ENCODE measurements at places on chromosomes 12 and 14.

DNA sequence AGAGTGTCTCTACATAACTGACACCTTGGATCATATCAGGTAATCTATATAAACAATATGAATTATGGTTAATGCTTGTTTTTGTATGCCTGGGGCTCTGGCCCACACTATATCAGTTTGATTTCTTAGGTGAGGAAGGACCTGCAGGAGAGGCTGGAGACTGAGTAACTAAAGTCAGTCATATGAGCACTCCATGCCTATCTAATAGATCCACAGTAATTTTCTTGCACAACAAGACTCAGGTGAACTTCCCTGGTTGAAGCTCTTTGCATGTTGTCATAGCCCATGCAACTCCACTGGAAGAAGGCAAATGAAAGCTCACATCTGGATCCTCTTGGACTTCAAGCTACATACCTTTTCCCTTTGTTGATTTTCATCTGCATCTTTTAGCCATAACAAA, 62.3 kb downstream of the CDK17 start:
- DNase-seq, result no peak

DNA sequence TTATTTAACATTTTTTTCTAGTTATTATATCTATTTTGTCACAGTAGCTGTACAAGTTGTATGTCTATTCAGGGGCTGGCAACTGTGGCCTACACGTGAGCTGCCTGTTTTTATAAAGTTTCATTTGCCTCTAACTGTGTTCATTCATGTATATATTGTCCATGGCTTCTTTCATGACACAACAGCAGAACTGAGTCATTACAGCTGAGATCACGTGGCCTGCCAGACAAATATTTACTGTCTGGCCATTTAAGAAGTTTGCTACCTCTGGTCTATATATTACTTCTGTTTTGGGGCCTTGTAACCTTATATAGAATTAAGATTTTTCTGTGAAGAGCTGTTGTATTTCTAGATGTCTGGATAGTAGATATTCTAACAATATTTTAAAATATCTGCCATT, 37.9 kb downstream of the KIAA0586 start:
- no peak for DNase-seq

DNA sequence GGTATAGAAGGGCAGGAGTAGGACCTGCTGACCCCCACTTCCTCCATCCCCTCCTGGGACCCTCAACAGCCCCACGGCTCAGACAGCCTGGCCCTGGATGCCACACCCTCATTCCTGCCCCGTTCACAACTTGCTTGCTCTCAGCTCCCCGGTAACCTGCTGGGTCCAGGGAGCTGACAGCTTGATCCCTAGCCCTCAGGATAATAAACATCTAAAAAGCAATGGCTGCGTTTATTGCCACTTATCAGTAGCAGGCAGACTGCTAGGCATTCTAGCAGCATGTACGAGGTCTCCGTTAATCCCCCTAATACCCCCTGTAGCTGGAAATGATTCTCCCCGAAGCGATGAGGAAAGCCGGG, 24.3 kb upstream of the RPLP0 start:
- no peak for DNase-seq

GRCh38 chr14:24122416-24122815, 7.7 kb upstream of the NRL start:
- no peak for DNase-seq

DNA sequence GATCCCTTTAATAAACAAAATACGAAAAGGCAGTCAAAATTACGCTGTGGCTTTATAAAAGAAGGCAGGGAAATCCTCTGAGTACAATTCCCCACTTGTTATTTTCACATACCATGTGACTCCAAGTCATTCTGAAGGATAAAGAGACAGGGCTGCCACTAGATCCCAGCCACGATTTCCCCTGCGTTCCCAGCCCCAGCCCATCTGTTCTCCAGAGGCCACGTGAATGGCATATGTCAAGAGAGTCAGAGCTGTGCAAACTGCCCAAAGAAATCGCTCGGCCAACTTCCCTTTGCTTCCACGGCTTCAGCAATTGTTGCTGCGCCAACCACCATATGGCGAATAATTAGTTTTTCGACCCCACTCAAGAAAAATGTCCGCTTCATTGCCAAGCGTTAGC, 161.3 kb downstream of the C12orf42 start:
- DNase-seq, result peak; percentile 45

GRCh38 chr12:8603856-8604255, 8.8 kb downstream of the AICDA start:
- no peak for DNase-seq
